ENCODE measurements at places on chromosomes 12 and 14.
A peak's percentile ranks its signal among the peaks of the same experiment; 100 is the strongest.

- no peak for DNase-seq
Observed at GRCh38 chr12:108378926-108379325, 39.8 kb upstream of the CMKLR1 start.

- DNase-seq, result no peak
Observed at GRCh38 chr12:26692407-26692806, 140.6 kb downstream of the ITPR2 start.

- no peak for DNase-seq
Observed at GRCh38 chr14:56138928-56139327, 20.7 kb downstream of the PELI2 start.

- DNase-seq, result no peak
Observed at GRCh38 chr14:22555384-22556011, 33.5 kb downstream of the DAD1 start.

- DNase-seq, result no peak
Observed at GRCh38 chr14:80762641-80763228, 178.8 kb downstream of the CEP128 start.

DNA sequence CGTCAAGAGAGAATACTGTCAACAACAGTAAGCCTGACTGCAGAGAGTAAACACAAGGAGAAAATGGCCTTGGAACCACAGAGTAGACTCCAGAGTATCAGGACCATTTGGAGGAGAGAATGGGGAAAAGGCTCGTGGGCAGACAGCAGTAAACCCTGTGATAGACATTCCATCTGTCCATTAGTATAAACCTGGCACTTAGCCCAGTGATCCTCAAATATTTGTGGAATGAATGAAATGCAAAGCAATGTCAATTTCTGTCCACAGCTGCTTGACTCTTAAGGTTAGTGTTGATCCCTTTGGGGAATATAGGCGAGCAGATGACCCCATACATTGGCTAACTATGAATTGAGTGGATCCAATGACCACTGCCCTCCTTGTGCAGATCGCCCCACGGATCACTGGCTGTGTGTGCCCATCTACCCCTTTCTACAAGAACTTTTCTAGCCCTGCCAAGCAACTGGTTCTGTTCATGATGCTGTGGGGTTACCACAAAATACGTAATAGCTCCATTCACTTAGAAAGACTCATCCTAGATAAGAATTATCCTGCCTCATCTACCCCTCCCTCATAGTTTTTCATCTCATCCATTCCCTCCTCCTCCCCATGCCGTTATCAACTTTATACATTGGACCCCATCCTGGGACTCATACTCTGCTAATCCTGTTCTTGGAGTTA lies 846.8 kb downstream of the NRXN3 start:
- no peak for DNase-seq

DNA sequence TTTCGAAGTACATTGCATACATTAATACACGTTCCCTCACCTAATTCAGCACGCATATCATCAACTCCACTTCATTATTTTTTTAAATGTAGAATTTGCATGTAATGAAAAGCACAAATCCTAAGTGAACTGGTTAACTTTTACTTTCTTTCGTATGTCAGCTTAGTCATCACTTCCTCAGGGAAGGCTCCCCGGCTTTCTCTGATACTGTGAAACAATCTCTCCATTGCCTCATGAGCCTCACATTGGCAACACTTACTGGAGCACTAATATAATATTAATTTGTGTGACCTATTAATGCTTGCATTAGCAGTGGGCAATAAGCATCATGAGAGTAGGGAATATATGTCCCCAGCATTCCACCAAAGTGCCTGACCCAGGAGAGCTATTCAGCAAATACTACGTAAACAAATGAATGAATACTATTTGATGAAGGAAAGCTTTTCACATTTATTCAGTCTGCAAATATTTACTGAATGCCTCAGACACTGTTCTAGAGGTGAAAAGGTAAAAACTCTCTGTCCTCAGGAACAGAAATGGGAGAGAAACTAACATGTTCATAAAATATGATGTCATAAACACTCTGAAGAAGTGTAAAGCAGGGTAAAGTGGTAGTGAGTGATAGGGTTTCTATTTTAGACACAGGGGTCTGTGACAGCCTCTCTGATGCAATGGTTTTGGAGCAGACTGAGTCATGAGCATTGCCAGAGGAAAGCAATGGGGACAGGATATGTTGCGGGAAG lies 327.5 kb upstream of the DIO2 start:
- DNase-seq, result no peak

DNA sequence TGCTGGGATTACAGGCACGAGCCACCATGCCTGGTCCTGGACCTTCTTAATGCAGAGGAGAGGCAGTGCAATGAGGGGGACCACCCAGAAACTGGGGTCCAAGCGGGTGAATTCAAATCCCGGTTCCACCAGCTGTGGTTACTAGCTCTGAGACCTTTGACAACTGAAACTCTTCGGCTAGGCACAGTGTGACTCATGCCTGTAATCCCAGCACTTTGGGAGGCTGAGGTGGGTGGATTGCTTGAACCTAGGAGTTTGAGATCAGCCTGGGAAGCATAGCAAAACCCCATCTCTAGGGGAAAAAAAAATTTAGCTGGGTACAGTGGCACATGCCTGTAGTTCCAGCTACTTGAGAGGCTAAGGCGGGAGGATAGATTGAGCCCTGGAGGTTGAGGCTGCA lies 5.0 kb upstream of the CD4 start:
- no peak for DNase-seq

- DNase-seq, result no peak
Observed at GRCh38 chr12:62604871-62605270, 138.2 kb downstream of the MON2 start.

- DNase-seq, result no peak
Observed at GRCh38 chr12:47549258-47549657, 156.6 kb downstream of the RPAP3 start.

- DNase-seq, result no peak
Observed at GRCh38 chr12:46965137-46965536, 114.3 kb upstream of the PCED1B start.

GRCh38 chr12:62351326-62351725 lies 91.1 kb downstream of the USP15 start:
- no peak for DNase-seq

- no peak for DNase-seq
Observed at GRCh38 chr14:100822532-100823296, 3.2 kb upstream of the MEG3 start.

DNA sequence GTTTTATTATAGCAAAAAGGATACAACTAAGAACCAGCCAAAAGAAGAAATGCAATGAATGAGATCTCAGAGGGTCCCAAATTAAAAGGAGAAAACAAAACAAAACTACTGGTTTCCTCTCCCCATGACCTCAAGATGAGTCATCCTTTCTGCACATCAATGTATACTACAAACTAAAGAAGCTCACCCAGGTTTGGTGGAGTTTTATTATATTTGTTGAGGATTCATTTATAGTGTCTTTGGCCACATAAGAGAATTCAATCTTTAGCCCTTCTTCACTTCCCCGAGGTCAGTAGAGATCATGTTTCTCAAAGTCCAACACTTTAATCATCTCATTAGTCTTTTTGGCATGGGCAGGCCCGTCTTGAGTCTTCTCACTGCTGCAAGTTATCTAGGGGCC lies 210.6 kb downstream of the SLC6A15 start:
- DNase-seq, result no peak

GRCh38 chr12:111826992-111827391 lies 15.0 kb upstream of the MAPKAPK5 start:
- no peak for DNase-seq

DNA sequence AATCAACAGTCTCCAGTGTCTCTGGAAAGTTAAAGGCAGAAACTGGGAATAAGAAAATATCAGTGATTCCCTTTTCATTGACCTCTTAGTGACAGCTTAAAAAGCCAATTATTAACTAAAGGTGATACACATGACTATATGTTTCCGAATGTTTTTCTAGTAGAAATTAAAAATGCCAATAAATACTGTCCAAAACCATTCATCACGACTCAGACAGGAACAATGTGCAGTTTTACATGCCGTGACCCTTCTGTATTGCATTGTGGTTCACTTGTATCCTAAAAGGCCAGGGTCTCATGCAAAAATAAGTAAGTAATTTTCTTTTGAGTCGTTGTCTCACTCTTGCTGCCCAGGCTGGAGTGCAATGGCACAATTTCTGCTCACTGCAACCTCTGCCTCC lies 105.9 kb upstream of the TTC7B start:
- no peak for DNase-seq

DNA sequence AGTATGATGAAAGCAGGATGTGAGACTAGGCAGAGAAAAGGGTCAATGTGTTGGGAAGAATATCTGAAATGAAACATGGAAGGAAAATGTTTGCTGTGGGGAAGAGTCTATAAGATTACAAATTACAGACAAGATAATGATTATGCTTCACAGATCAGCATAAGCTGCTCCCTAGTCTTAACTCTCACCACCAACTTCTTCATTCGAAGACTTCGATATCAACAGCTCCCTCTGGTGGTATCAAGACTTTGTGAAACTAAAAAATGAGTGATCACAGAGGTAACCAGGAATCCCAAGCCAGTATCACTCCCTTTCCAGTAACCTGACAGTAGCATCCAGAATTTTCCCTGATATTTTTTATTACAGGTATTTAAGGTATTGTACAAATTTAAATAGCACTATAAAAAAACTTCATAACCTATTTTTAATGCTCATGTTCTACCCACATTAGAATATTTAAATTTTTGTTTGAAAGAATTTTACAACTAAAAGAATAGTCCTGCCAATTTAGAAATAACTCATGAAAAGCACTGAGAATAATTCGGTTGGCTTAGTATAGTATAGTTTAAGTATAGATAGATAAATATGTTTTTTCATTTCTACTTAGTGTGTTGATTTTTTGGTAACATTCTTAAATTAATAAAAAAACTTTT lies 84.4 kb downstream of the C2CD5 start:
- DNase-seq, result no peak

DNA sequence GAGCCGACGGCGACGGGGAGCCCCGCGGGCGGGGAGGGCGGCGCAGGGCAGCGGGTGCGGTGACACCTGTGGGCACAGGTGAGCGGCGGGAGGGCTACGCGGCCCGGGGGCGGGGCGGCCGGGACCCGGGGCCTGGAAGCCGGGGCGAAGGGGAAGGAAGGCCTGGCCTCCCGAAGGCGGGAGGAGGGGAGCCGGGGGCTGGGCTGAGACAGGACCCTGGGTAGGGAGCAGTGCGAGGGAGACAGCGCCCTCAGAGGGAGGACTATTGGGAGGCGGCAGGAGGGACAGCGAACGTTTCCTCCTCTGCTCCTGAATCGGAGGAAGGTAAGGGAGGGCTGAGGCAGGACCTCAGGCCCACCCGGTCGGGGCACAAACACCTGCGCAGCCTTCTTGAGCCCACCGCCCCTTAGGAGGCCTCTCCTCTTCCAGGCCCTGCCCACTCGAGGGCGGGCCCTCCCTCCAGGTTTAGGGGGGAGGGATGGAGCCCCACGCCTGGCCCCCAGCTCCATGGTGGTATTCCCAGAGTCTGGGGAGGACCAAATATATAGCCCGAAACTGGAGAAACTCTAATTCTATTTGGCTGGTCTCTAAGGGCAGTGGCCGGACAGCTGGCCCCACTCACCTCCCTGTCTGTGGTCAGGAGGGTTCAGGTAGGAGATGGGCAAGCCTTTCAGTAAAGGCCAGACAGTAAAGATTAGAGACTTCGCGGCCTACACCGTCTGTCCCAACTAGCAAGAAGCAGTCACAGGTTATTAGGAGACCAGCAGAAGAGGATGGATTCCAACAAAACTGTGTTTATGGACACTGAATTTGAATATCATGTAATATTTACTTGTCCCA lies 509 bp downstream of the PLEKHG6 start:
- no peak for DNase-seq

- no peak for DNase-seq
Observed at GRCh38 chr12:69903548-69903947, 78.5 kb downstream of the MYRFL start.

- DNase-seq, result peak; percentile 6
Observed at GRCh38 chr14:34324363-34324795, 137.7 kb downstream of the SPTSSA start.

GRCh38 chr12:31710021-31710818 lies 18.6 kb downstream of the AMN1 start:
- no peak for DNase-seq

GRCh38 chr12:49108958-49109404 lies 1.7 kb downstream of the LMBR1L start:
- no peak for DNase-seq

DNA sequence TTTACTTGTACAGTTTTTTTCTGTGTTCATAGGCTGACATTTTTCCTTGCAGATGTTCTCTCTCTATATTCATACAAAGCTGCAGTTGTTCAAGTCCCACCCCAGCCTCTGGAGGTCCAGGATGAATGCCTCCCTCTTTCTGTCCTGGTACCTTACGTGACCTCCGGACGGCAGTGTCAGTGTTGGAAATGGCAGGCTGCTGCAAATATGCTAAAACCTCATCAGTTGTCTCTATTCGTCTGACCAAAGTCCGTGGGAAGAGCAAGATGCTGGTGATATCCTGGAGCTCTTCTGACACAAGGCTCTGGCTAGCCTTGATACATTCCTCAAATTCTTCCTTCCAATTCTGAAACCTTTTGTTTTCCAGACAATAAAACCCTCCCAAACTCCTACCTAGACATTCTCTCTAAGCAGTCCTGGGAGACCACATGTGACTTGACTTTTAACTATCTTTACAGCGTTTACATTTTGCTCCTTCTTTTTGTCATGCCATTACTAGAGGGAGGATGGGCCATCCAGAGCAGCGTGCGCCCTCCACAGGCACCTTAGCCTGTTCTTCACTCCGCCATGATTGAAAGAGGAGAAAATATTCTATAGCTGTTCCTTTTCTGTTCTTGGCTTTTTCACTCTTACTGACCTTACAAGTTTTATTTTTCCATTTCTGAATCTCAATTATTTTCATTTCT lies 143.6 kb downstream of the RGS6 start:
- DNase-seq, result no peak

GRCh38 chr14:95902273-95902826 lies 25.7 kb downstream of the TUNAR start:
- DNase-seq, result no peak

DNA sequence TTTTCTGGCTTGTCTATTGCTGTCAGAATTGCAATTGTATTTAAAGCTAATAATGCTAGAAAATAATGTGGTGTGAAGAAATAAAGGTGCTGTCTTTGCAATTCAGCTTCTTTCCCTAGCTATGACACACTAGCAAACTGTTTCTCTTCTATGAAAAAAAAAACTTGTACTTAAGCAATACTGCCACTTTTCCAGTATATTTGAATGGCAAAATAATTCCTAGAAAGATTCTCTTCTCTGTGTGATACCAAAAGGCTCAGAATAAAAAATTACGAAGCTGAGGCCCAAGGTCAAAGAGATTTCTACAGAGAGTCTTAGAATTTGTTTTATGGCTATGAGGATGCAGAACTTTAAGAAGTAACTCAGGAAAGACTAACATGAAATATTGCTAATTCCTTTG lies 235.5 kb downstream of the ADAMTS20 start:
- DNase-seq, result no peak

- DNase-seq, result no peak
Observed at GRCh38 chr14:35696575-35696974, 112.5 kb downstream of the RALGAPA1 start.

- no peak for DNase-seq
Observed at GRCh38 chr12:132359971-132360370, 30.6 kb upstream of the GALNT9 start.

- DNase-seq, result no peak
Observed at GRCh38 chr12:56321027-56321426, 5.2 kb upstream of the CNPY2 start.

Data from activated CD4-positive, CD25-positive, alpha-beta regulatory T cell treated with anti-CD3 and anti-CD28 coated beads, Interleukin-2, amount 50 U/mL, for 16 hours (primary cell).